ENCODE measurements at places on chromosomes 13 and 19.

DNA sequence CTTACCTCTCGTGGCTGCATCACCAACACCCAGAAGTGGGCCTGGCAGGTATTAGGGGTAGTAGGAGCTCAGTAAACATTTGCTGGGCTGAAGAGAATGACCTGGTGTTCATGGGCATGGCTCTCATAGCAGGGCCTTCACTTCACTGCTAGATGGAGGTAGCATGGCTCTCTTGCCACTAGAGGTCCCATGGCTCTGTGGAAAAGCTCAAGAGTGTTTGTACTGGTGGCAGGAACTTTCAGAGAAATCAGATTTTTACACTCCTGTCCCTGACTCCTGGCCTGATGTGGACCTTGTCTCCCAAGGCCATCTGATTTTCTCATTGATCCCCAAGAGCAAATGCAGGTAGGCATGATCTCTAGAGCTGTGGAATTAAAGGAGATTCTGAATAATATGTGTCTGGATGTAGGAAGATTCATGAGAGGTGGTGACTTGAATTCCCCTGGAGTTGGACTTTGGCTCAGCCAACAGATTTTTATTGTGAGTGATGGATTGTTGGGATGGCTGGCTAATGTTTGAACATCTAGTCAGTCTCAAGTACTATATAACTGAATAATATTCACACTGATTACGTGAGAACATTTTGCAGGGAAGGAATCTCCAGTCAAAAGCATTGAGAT lies 5.7 kb downstream of the ZNF574 start:
- DNase-seq, result no peak

- DNase-seq, result no peak
These were observed 34.1 kb downstream of the NLRP12 start for GRCh38 chr19:53789708-53790678.

- no peak for DNase-seq
These were observed 169.9 kb downstream of the STK24 start for GRCh38 chr13:98406971-98407370.

- DNase-seq, result peak; percentile 44
These were observed 111.5 kb downstream of the URI1 start for GRCh38 chr19:30053558-30053957.

DNA sequence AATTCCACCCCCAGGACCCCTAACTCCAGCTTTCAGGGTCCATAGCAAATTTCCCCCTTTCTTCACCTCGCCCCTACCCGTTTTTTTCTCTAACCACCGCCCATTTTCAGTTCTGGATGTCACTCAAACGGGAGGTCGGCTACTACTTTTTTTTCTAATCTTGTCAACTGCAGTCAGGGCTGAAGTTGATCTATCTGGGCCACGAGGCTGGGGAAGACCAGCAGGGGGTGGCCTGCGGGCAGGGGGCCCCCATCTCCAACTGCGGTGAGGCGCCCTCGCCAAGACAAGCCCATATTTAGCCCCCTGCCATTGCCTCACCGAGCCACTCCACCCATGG lies 748 bp downstream of the LHFPL6 start:
- no peak for DNase-seq

DNA sequence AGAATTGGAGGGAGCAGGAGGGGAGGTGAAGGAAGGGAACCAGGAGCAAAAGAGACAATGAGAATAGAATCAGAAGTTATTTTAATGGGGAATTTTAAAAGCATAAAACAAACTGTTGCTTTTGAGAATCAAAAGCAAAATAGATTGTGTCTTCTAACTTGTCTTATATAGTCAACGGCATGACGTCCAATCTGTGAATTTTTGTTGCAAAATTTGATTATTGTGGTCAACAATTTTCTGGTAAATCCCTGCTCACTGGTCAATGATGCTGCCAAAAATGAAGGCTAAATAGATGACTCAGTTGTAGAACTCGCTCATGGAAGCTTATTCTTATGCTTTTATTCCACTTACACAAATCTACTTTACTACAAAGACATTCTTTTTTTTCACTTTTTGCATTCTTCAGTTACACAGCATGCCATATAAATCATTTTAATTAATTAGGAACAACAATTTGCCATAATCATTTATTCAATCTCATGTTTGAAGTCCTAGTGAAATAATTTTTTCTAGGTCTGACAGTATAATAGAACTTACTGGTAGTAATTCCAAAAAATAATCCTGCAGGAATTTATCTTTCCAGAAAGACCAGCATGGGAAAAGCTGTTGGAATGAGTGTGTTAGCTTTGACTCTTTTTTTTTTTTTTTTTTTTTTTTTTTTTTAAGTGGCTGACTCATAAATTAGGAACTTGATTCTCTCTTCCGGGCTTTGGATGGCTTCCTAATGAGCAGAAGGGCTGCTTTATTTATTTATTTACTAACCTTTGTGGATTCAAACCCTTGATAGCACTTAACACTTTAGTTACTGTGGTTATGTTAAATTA lies 256.9 kb downstream of the SPRY2 start:
- no peak for DNase-seq

GRCh38 chr19:48558018-48558684 lies 6.2 kb downstream of the SULT2B1 start:
- no peak for DNase-seq

DNA sequence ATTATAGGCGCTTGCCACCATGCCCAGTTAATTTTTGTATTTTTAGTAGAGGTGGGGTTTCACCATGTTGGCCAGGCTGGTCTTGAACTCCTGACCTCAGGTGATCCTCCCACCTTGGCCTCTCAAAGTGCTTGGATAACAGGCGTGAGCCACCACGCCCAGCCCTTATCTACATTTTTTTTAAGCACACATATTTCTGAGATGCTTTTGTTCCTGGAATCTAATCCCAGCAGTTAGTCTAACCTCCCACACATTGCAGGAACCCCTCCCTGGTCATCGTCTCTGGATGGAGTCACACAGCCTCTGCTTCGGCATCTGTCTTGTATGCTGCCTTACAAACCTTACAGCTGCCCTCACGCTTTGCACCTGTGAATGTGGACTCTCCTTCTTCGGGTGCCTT lies 15.1 kb upstream of the KATNAL1 start:
- DNase-seq, result no peak

All from activated CD8-positive, alpha-beta memory T cell treated with anti-CD3 and anti-CD28 coated beads, Interleukin-2, amount 50 U/mL, for 48 hours (primary cell).